Inflammatory macrophage treated with lipopolysaccharide for 4 hours (primary cell): ENCODE measurements at places on chromosomes 13 and 19.

- DNase-seq, result no peak
Observed at GRCh38 chr13:114320065-114320464, 5.8 kb downstream of the CHAMP1 start.

DNA sequence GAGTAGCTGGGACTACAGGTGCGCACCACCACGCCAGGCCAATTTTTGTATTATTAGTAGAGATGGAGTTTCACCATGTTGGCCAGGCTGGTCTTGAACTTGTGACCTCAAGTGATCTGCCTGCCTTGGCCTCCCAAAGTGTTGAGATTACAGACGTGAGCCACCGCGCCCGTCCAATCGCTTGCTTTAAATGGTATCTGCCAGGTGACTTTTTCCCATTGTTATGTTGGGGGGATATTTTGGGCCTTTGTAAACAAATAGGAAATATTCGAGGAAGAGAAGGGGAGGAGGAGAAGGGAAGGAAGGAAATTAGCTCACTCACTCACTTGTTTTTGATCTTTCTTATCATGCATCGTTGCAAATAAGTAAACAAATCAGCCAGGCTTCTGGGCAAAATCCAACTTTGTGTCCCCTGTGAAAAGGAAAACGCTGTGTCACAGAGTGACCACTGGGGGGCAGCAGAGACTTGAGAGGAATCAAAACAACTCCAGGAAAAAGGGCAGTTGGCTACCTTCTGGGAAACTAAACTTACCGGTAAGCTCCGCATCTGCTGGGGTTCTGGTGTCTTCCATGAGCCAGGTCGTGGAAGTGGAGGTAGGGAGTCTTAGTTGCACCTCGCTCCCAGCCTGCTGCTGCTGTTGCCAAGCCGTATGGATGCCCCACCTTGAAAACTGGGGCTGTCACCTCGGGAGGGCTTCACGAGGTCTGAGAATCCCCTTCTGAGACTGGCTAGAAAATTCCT, 9.3 kb upstream of the RANBP3 start:
- peak; percentile 72 for DNase-seq

- DNase-seq, result peak; percentile 63
Observed at GRCh38 chr19:42563352-42564210, 31.1 kb downstream of the CEACAM8 start.

DNA sequence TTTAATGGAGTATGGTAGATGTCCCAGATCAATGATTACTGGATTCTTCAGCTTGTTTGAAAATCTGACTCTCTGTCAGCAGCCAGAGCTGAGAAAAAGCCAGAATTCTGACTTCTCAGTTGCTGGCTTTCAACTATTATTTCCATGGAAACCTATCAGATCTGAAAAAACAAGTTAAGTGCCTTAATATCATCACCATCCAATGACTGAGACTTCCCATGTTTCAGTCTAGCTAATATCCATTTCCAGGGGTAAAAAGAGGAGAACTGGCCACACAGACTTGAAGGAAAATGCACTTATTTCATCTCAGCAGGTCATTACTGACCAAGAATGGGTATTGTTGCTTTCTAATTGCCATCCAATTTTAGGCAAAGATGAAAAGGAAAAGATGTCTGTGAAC, 75.2 kb downstream of the TNFSF11 start:
- DNase-seq, result no peak

- DNase-seq, result peak; percentile 37
Observed at GRCh38 chr13:51801631-51802099, 2.3 kb downstream of the DHRS12 start.

GRCh38 chr19:29450306-29450705, 75.5 kb upstream of the VSTM2B start:
- DNase-seq, result no peak

DNA sequence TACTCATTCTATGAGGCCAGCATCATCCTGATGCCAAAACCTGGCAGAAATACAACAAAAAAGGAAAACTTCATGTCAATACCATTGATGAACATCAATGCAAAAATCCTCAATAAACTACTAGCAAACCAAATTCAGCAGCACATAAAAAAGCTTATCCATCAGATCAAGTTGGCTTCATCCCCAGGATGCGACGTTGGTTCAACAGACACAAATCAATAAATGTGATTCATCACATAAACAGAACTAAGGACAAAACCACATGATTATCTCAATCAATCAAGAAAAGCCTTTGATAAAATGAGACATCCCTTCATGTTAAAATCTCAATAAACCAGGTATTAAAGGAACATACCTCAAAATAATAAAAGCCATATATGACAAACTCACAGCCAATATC, 134.3 kb downstream of the UGGT2 start:
- DNase-seq, result no peak

DNA sequence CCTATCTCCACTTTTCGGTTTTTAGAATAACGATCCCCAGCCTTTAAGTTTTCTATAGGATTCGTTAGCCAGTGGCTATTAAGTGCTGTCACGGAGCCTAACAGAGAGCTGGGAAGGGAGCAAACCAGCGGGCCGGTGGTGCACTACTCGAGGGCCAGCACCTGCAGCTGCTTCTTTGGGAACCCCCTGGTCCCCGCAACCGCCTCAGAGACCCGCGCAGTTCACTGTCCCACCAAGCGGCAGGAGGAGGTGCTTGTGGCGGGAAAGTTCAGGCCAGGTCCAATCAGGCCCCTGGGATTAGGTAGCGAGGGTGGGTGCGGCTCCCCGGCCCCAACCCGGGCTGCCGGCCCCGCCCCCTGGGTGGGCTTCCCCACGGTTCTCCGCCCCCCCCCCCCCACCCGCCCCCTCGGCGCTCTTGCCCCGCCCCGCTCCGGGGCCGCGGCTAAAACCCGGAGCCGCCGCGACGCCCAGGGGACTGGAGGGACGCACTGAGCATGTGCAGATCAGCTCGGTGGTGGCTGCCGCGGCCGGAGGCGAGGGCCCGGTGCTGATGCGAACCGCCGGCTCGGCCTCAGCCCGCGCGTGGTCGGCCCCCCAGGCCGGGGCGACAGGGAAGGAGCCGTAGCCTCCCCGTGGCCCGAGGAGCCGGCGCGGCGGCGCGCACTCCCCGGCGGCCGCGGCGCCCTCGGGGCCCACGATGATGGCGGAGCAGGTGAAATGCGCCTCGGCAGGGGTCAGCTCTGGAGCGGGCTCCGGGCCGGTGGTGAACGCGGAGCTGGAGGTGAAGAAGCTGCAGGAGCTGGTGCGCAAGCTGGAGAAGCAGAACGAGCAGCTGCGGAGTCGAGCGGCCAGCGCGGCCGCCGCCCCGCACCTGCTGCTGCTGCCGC, at the start of gene SLAIN1:
Gene SLAIN1 (plus strand): TSS at position 471 of the 887 bp plus-strand sequence. CDS start 227 bp downstream, at position 698.
- peak; percentile 44 for DNase-seq

DNA sequence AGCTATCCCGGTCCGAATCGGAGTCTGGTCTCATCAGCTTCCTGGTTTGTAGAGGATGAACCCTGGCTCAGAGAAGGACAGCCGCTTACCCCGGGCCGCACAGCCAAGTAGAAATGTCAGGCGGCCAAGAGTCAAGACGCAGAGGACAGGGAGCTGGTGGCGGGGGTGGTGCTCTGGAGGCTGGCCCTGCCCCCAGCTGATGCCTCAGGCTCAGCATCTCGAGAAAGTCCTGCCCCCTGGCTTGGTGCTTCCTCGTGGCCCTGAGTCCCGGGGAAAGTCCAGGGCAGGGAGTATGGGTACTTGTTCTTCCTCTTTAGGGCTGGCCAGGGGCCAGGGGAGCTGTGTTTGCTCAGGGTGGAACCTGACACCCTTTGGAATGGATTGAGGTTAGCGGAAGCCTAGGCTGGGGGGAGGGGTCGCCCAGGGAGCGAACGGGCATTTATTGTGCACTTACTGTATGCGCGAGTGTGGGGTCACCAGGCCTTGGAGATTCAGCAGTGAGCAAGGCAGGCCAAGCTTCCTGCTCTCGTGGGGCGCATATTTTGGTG, 2.2 kb downstream of the TJP3 start:
- peak; percentile 98 for DNase-seq

- no peak for DNase-seq
Observed at GRCh38 chr13:44397766-44398223, 24.2 kb downstream of the SERP2 start.

DNA sequence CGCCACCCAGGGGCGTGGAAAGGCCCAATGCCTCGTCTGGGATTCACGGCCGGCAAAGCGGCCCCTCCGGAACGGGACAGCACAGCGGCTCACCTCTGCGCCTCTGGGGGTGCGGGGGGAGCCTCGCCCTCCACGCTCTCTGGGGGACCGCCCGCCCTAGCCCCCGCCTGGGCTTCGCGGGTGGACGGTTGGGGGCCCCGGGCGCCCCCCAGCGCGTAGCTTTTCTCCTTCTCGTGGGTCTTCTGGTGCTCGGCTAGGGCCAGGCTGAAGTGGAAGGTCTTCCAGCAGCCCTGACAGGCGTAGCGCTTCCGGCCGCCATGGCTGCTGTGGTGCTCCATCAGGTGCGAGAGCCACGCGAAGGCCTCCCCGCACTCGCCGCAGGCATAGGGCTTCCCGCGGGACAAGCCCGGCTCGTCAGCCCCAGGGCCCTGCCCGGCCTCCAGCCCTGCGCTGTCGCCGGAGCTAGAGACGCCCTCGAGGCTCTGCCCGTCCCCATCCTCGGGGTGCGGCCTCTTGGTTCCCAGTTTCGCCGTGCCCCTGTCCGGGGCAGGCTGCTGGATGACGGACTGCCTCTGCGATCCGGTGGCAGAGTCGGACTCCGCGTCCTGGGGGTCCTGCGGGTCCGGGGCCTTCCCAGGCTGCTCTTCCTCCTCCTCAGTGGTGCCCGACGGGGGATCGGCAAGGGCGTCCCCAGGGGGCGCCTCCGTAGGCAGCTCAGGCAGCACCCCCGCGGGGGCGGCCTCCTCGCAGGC, 13.3 kb downstream of the ZSCAN18 start:
- DNase-seq, result no peak
